Right lobe of liver (tissue), 6 donors: ENCODE measurements at places on chromosomes 6 and 20. TPM values are rescaled to one million over a fixed set of nuclear protein-coding genes. Genes with fewer than 3 reads are reported as not detected.

DLL1 gene
- total RNA-seq: 5.1 TPM

TFAP2A gene
- total RNA-seq: 0.07 TPM

BPIFA3 gene
- total RNA-seq: not detected

DNA sequence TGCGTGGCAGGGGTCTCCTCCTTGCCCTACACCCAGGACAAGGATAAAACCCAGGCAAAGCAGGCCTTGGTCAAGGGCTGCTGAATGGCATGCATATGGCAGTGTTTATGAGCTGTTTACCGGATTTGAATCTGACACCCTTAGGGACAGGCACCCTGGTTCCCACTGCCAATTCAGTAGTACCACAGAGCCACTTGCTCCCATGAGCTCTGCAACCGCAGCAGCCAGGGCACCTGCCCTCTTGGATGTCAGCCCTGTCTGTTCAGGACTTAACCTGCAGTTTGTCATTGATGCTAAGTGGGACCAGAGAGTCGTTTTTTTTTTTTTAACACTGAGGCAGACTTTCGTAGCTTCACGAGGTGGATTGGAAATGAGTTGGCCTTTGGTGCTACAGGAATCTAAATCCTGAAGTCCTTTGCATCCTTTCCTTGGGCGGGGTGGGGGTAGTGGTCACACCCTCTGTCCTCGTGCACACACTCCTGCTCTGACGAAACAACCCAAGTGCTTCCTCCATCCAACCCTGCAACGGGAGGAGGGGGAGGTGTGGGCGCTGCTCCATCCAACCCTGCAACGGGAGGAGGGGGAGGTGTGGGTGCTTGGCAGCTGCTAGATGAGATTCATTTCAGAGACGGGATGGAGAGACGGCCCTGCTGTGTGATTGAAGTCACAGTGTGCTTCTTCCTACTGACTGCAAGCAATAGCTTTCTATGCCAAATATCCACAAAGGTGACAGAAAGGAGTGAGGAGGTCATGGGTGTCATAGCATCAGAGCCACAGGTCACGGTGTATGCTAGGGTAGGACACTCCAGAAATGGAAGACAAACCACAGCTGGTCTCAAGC, 166.5 kb downstream of the SMOC2 start:
- no peak for DNase-seq

DNA sequence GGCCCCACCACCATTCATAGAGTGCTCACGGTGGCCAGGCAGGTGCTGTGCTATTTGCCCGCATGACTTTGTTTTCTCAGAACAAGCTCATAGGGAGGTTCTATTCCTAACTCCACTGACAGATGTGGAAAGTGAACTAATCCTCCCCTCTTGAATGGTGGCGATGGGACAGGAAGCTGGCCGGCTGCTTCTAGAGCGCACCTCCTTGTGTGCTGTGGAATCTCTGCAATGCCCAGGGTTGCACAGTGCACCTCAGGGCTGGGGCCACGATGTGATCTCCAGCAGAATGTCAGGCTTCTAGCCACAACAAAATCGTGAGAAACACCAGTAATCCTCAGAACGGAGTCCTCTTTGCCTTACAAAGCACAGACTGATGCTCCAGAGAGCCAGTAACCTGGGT, 53.8 kb upstream of the SLC22A23 start:
- no peak for DNase-seq

- no peak for DNase-seq
Observed at GRCh38 chr20:49814057-49814694, 1.5 kb downstream of the SLC9A8 start.

- DNase-seq: no peak
Observed at GRCh38 chr6:38346291-38347079, 293.2 kb downstream of the BTBD9 start.

DNA sequence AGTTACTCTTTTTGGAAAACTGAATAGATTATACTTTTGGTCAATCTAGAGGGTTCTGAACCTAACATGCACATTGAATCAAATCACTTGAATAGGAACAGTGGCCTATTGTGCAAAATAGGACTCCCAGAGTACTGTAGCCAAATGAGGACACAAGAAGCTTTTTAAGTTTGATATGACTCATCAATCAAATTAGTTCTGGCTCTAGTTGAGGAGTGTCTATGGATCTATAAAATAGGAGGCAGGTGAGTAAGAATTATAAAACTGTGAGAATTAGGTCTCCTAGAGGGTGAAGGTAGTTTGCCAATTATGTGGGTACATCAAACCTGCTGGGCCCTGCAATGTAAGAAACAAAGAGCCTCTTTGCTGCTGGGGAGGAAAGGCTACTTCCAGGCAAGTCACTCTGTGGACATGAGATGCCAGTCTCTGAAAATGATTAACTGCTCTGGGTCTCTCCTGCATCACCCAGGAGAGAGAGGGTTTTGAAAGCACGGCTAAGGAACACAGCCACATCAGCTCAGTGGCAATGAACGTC, 112.3 kb downstream of the RCAN2 start:
- peak; percentile 51 for DNase-seq

GRCh38 chr6:129593233-129593564, 116.8 kb downstream of the ARHGAP18 start:
- DNase-seq: peak; percentile 28

DNA sequence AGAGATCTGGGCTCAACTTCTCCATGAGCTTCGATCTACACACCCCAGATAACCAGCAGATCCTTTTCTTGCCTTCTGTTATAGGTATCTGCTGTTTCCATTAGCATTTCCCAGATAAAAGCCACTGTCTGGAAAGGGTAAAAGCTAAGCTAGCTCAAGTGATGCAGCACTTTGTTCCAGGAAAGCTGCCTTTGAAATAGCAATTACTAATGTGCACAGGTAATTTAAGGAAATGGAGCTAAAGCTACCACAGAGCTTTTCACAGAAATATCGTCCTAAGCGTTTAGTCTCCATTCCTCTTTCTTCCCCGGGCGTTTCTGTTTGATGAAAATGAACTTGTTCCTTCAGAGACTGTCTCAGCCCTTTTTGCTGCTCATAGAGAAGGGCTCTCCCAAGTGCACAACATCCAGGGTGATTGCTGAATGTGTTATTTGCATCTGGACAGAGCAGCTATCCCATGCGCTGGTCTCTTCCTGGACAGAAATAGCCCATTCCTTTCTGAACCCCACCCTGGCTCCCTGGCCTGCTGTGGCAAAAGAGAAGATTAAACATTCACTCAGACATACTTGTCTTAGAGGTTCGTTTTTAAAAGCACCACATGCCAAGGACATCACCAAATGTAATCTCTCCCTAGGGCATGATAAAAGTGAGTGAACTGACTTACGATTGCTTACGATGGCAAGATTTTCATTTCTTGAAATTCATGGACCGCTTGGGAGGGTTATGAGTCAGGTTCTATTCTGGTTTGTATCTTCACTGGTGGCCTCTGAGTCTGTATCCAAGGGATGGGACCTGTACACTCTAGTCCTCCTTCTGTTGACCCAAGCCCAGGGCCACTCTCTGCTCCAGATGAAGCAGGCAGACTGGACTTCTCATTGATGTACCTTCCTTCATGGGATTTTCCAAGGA, 429.1 kb upstream of the CDH4 start:
- no peak for DNase-seq

- DNase-seq: no peak
Observed at GRCh38 chr6:169589293-169589692, 112.5 kb downstream of the WDR27 start.

DNA sequence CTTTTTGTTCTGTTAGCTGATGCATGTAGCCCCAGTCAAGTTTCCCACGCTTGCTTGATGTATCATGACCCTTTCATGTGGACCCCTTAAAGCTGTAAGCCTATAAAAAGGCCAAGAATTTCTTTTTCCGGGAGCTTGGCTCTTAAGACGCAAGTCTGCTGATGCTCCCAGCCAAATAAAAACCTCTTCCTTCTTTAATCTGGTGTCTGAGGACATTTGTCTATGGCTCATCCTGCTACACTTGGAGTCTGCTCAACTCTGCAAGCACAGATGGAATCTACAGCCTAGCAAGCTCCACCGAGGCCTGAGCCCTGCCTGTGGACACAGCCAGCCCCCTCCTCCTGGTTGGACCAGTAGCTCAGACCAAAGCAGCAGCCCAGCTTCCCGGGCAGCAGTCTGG, 3.4 kb downstream of the CST2 start:
- DNase-seq: no peak

GRCh38 chr6:125507987-125508655, 206.4 kb upstream of the HDDC2 start:
- DNase-seq: no peak
